ENCODE measurements at places on chromosomes 6 and 20.
A peak's percentile ranks its signal among the peaks of the same experiment; 100 is the strongest.

DNA sequence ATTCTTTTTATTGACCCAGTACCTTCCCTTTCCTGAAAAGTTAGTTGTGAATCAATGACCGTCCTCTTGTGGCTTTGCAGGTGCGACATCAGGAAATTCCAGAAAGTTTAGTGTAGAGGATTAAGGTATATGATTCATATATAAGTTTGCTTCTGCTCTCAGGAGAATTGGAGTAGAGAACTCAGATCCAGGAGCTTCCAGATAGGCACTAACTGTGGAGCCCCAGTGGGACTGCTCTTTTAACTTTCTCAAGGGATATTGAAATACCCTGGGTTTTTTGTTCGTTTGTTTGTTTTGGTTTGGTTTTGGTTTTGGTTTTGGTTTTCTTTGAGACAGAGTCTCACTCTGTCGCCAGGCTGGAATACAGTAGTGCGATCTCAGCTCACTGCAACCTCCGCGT lies 9.5 kb downstream of the TAAR2 start:
- DNase-seq: no peak

DNA sequence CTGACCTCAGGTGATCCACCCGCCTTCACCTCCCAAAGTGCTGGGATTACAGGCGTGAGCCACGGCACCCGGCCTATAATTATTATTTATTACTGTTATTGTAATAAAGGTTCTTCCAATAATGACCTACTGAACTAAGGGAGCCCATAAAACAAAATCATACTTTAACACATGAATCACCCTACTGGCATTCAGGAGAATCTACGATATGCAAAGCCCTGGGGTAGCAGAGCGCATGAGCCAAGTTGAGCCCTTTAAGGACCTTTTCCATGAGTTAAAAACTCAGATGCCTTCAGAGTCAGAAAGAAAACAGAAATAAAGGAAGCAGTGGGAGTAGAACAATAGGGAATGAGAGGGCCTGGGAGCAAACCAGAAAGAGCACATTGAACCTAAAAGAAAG lies 41.5 kb downstream of the SNRPB start:
- no peak for DNase-seq

DNA sequence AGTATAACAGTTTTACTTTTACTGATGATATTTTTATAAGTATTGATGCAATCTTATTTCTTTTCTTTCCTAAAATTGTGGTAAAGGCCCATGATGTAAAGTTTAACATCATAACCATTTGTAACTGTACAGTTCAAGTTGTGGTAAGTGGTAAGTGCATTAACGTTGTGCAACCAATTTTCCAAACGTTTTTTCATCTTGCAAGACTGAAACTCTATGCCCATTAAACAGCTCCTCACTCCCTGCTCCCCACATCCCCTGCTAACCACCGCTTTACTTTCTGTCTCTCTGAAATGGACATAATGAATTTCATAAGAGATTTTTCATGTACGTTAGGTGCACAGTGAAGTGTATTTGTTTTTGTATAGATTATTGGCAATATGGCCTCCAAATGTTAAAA lies 106.0 kb downstream of the PACRG start:
- no peak for DNase-seq

DNA sequence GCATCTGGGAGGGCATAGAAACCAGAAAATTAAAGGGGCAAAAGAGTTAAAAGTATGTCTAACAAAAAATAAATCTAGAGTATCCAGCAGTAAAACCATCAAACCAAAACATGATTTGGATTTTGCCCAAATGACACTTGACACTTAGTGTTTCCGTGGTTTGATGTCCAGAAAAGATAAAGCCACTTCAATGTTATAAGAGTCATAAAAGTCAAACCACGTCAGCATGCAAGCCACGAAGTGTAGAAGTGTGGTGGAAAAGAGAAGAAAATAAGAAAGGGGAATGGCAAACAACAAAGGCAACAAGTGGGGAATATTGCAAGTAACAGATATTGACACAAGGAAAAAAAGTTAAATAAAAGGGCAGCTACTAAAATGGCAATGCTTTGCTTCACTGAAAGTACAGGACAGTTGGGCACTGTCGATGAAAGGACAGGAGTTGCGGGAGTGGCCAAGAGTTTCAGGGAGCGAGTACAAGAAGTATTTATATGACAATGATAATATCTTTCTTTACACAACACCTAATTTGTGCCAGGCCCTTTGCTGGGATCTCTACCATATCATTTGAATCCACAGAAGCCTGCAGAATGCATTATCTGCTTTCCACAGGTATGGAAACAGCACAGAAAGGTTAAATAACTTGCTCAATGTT lies 6.3 kb upstream of the HDDC2 start:
- DNase-seq: no peak

DNA sequence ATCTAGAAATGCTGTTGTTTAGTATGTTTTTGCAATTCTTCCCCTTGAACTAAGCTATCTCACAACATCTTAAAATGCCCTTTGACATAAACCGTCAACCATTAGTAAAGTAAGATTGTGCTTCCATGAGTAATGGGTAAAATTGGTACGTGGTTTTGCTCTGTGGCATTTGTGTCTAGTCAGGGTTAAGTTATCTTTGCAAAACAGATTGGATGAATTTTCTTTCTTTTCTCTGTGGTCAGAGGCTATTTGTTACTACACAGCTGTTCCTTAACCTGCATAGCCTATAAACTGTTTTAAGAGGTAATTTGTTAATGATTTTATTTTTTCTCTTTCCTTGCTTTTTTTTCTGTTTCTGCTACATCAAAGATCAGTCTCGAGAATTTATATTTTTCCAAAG lies 75.4 kb downstream of the RPP40 start:
- DNase-seq: peak; percentile 88

DNA sequence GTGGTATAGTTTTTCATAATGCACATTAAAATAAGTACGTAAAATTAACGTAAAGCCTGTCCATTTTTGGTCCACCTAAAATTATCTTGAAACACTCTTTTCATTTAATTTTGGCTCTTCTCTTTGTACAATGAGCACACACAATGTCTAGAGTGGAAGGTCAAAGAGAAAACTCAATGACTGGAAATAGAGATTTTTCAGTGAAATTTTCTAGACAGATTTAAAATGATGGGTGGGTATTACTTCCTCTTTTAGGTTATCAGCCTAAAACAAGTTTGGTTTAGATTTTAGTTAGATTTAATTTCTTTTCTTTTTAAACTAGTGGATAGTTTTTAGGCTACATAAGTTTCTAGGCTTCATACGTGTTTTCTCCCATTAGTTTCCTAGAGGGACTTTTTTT lies 24.9 kb downstream of the DSE start:
- no peak for DNase-seq

GRCh38 chr20:32482143-32482441 lies 103.0 kb downstream of the NOL4L start:
- no peak for DNase-seq

DNA sequence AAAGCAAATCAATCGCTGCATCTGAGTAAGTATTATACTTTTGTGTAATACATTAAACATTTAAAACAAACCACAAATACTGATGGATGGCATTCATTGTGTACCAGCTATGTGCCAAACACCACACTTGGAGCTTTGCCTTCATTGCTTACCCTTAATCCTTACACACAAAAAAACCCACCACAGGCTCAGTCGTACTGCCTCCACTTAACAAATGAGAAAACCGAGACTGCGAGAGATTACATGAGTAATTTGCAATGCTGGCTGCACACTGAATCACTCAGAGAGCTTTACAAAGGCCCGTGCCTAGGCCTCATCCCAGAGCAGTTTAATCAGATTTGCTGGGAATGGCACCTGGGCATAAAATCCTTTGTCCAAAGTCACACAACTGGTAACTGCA lies 130.5 kb downstream of the EDN1 start:
- DNase-seq: no peak

- DNase-seq: no peak
Observed at GRCh38 chr6:144248476-144249301, 36.4 kb upstream of the UTRN start.

DNA sequence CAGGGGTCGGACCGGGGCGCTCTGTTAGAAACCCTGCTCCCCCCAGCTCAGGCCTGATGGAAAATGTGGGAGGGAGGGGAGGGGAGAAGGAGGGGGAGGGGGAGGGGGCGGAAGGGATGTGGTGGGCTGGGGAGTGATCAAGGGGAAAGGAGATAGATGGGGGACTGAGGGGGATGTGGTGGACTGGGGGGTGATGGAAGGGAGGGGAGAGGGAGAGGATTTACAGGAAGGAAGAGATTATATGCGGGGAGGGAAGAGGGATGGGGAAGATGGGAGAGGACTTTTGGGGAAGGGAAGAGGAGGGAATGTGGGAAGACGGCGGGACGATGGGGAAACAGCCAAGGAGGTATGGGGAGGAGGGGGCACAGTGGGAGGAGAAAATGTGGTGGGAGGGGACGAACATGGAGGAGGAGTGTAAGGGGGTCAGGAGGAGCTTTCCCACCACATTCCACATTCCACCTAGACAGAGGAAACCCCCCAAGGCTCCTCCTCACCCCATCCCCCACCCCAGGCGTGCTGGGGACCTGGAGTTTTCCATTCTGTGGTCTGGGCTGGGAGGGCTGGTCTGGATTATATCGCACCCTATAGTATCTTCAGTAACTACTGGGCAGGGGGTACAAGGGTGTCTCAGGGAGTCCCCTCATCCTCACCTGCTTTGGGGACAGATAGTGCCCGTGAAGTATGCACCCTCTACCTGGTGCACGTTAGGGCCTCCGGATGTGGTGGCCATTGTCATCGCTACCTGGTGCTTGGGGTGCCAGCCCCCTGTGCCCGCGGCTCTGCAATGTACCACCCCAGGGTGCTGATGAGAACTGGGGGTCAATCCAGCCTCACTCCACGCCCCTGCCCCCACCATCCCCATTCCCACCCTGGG lies 578 bp upstream of the PTGIS start:
- no peak for DNase-seq

- no peak for DNase-seq
Observed at GRCh38 chr6:63947792-63948529, 312.4 kb downstream of the PHF3 start.

GRCh38 chr6:149446791-149447376 lies 37.9 kb downstream of the ZC3H12D start:
- DNase-seq: no peak

DNA sequence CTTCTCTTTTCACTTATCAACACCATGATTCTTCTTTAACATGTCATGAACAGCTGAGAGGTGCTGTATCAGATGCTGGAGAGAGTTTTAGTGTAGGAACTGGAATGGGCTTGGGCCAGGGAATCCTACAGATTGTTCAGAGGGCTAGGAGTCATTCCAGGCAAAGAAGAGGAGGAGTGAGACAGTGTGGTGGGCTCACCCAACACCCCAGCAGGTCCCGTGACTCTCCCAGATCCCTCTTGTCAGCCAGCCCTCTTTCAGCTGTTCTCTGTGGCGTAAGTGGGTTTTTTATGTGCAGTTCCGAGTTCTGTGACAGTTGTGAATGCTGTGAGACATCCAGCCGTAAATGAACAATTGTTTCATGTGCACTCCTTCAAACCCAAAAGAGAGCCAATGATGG lies 31.4 kb upstream of the CEP162 start:
- DNase-seq: no peak

GRCh38 chr20:56690531-56691175 lies 61.5 kb downstream of the TFAP2C start:
- DNase-seq: no peak

GRCh38 chr20:62900692-62901584 lies 25.4 kb downstream of the DIDO1 start:
- DNase-seq: no peak

DNA sequence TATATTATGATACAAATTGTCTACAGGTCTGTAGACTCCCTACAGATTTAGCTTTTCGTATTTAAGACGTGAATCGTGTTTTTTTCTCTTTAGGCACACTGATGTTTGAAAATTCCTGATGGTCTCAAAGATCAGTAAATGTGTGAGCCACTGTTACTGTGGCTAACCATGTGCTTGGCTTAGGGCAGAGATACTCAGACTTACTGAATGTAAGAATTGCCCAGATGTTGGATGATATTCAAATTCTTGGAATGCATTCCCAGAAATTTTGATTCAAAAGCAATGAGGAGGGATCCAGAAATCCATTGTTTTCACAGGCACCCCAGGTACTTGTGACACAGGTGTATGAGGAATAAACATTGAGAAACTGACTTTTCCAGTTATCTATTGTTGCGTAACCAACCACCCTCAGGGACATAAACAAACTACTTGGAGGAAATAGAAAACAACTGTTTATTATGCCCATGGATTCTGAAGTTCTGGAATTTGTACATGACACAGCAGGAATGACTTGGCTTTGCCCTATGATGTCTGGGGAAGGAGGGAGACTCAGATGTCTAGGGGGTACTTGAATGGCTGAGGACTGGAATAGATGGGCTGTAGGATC lies 339.6 kb upstream of the CITED2 start:
- DNase-seq: no peak

DNA sequence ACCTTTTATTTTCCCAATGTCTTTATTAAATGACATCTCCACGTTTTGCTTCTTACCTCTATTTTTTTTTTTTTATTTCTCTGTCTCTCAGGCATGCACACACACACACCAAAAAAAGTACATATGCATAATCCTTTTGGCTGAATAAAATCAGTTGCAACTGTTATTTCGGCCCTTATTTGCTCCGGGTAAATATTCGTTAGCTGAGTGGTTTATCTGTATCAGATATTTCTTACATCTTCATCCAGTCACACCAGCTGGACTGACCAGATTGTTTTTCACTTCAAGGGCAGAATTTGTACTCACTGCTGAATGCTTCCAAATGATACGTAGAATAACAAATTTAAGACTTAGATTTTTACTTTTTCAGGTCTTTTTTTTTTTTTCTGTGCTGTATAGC lies 45.5 kb downstream of the PTPN1 start:
- no peak for DNase-seq

- no peak for DNase-seq
Observed at GRCh38 chr6:132819405-132820161, 5.2 kb downstream of the RPS12 start.

DNA sequence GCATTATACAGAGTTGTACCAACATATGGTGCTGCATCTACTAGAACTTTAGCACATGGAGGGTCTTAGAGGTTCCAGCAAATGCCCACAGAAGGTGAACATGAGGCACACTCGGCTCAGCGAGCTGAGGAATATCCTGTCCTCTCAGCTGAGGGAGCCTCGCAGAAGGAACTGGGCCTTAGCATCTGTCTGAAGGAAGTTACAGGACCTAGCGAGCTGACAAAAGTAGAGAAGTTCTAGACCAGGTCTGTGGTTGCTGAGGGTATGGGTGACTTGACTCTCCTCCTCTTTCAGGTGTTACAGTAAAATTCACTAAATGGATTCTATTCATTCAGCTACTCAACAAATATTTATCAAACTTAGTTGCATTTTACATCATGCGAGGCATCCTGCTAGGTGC lies 157.2 kb downstream of the ZDHHC14 start:
- no peak for DNase-seq

- DNase-seq: no peak
Observed at GRCh38 chr6:136820561-136820960, 1.8 kb upstream of the PEX7 start.
